ENCODE measurements at places on chromosomes 4 and X. TPM values are rescaled to one million over a fixed set of nuclear protein-coding genes. Genes with fewer than 3 reads are reported as not detected.

Gene CLTRN
- not detected for total RNA-seq

Gene CASK
- total RNA-seq = 12.9 TPM

Gene FRG2
- total RNA-seq = not detected

Gene SSX1
- not detected for total RNA-seq

Gene GPM6B
- 1.1 TPM for total RNA-seq
